ENCODE measurements at places on chromosomes 16 and 17. TPM values are rescaled to one million over a fixed set of nuclear protein-coding genes. Genes with fewer than 3 reads are reported as not detected.

DNA sequence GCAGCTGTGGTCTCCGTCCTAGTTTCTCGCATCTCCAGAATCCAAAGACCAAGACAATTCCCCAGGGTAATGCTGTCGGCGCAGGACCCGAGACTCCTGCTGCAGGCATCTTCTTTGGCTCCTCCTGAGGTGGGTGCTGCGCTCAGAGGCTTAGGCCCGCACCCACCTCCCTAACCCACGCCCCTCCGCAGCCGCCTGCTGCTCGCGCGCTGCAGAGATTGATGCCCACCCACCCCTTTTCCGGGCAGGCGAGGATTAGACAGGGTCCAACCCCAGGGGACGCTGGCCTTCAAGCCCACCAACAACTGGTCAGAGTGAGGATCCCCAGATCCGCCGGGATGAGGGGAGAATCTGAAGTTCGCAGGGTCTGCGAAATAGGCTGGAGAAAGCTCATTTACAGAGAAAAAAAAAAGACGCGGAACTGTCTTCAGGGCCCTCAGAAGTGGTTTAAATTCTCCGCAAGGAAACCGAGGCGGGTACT is 27.9 kb downstream of the SLFN11 start:
- H3K27ac ChIP-seq = no peak overlapping the region
- H3K4me1 ChIP-seq = no peaks in the 10 kb centered on the region
- no peak for DNase-seq
- H3K4me3 ChIP-seq = no peak overlapping the region

DNA sequence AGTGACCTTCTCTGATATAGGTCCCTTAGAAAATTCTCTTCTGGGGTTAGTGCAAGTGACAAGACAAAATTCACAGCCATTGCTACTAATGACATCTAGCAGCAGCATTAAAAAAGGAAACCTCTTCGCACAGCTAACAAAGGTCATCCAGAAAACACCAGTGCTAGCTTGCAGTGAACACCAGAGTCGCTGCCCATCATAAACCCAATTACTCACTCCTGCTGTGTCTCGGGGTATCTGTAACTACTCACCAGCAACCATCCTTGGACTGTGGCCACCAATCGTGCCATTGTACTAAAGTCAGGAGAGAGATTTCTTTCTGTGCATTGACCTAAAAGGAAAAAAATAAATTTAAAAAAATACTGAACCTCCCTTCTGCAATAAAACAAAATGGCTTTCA is 1494.7 kb upstream of the CDH8 start:
- H3K4me3 ChIP-seq = no peak overlapping the region
- DNase-seq = no peak
- no peaks in the 10 kb centered on the region for H3K36me3 ChIP-seq
- H3K27me3 ChIP-seq = no peaks in the 10 kb centered on the region
- no peaks in the 10 kb centered on the region for H3K4me1 ChIP-seq
- H3K27ac ChIP-seq = no peak overlapping the region

The HNF1B gene
- 50.5 TPM for total RNA-seq

- H3K27ac ChIP-seq = peak overlapping the region; percentile 46
- no peaks in the 10 kb centered on the region for H3K4me1 ChIP-seq
- H3K27me3 ChIP-seq = no peaks in the 10 kb centered on the region
- H3K36me3 ChIP-seq = no peaks in the 10 kb centered on the region
- H3K4me3 ChIP-seq = peak overlapping the region; percentile 28
These were observed 5.0 kb downstream of the ARMC7 start for GRCh38 chr17:75114552-75115314.

The CFDP1 gene
- 20.3 TPM for total RNA-seq
